Large intestine (tissue), 12 donors: ENCODE measurements at places on chromosomes 6 and 20.

DNA sequence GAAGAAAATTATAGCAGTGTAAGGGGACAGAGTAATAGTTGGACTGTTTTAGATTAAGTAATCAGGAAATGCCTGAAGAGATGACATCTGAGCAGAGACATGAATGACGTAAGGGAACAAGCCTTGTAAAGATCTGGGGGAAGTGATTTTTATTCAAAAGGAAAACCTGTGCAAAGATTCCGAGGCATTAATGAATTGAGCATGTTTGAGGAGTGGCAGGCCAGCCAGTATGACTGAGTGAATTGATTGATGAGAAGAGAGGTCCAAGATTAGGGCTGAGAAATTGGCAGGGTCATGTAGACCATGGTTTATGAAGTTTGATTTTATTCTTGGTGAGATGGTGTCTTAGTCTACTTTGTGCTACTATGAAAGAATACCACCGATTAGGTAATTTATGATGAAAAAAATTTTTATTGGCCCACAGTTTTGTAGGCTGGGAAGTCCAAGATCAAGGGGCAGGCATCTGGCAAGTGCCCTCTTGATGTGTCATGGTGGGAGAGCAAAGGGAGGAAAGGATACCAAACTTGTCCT lies 95.1 kb downstream of the LIN28B start:
- no peak for DNase-seq
- no peaks in the 10 kb centered on the region for H3K36me3 ChIP-seq
- no peaks in the 10 kb centered on the region for H3K27me3 ChIP-seq
- no peak overlapping the region for H3K27ac ChIP-seq

DNA sequence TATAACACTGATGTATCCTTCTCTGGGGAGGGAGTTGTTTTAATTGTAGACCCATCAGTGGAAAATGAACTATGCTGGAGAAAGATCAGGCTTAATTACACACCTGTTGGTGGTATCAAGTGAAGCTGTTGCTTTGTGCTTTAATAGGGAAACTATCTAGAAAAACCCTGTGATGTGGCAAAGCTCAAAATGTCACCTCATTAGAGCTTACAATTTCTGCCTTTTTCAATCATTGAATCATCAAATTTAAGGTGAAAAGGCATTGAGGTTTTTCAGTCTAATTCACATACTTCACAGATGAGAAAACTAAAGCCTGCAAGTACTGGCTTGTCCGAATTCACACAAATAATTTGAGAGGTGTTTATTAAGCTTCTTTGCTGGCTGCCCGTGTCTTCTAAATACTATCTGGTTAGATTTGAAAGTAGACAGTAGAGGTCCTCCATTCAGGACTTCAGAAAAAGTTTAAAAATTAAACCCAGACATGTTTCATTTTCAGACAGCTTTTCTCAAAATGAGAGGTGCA lies 143.3 kb upstream of the MAP3K7 start:
- no peaks in the 10 kb centered on the region for H3K36me3 ChIP-seq
- H3K27ac ChIP-seq = no peak overlapping the region
- H3K4me1 ChIP-seq = no peaks in the 10 kb centered on the region
- H3K27me3 ChIP-seq = no peaks in the 10 kb centered on the region

DNA sequence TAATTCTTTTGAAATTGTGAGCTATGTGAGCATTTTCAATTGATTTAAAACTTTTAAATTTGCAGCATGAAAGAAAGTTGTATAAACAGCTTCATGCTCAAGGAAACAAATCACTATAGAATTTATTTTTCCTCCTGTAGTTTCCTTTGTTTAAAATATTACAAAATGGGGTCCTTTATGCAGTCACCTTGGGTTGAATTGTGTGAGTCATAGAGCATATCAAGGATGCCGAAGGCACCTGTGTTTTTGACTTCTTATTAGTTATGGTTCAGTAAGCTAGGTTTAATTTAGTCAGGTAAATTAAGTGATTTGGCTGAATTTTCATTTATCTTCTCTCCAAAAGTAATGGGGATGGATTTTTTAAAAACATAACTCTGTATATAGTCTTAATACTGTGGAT lies 96.8 kb downstream of the BCKDHB start:
- no peak for DNase-seq
- no peaks in the 10 kb centered on the region for H3K27me3 ChIP-seq
- no peak overlapping the region for H3K27ac ChIP-seq
- peaks cover 4% of the 10 kb centered on the region for H3K36me3 ChIP-seq
- no peak overlapping the region for H3K4me3 ChIP-seq

GRCh38 chr6:35280903-35281302 lies 16.7 kb upstream of the DEF6 start:
- no peaks in the 10 kb centered on the region for H3K27me3 ChIP-seq
- H3K4me1 ChIP-seq = no peaks in the 10 kb centered on the region
- no peak overlapping the region for H3K27ac ChIP-seq
- no peak for DNase-seq
- no peak overlapping the region for H3K4me3 ChIP-seq
- H3K36me3 ChIP-seq = peaks cover 37% of the 10 kb centered on the region

- no peaks in the 10 kb centered on the region for H3K27me3 ChIP-seq
- H3K27ac ChIP-seq = no peak overlapping the region
- H3K36me3 ChIP-seq = no peaks in the 10 kb centered on the region
Observed at GRCh38 chr6:6730831-6731230, 142.3 kb downstream of the LY86 start.

DNA sequence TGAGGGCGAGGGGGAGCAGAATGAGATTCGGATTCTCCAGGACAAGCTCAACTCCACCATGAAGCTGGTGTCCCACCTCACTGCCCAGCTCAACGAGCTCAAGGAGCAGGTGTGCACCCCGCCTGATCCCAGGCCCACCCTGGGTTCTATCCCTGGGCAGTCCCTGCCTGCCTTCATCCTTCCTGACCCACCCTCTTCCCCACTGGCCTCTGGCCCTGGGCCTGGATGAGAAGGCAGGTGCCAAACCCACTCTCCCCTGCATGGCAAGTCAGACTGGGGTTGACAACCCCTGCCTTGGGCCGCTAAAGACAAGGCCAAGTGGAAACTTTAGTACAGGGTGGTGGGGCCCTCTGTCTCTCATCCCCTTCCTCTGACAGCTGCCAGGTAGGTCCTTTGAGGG lies 16.5 kb downstream of the UQCC2 start:
- no peak overlapping the region for H3K27ac ChIP-seq
- peaks cover 92% of the 10 kb centered on the region for H3K36me3 ChIP-seq
- no peak overlapping the region for H3K4me3 ChIP-seq
- no peak for DNase-seq

- H3K4me3 ChIP-seq = no peak overlapping the region
- DNase-seq = no peak
- peaks cover 27% of the 10 kb centered on the region for H3K36me3 ChIP-seq
- H3K27me3 ChIP-seq = no peaks in the 10 kb centered on the region
- no peak overlapping the region for H3K27ac ChIP-seq
Observed at GRCh38 chr6:75843396-75843795, 94.4 kb downstream of the MYO6 start.

DNA sequence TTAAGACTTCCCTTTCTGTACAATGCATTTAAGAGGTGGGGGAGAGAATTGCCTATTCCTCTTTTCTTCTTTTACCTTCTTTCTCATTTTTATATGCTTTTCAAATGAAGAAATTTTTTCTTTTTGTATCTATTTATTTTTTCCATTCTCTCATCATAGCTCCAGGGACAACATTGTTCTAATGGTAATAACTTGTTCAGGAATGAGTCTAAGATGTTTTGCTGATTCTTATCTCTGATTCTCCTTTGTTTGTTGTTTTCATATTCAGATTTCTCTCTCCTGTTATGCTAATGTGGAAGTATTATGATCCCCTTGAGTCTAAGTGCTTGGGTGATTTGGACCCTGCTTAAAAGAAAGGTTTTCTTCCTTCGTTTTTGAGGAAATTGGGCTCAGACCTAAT lies 451.6 kb downstream of the CDKAL1 start:
- no peak overlapping the region for H3K4me3 ChIP-seq
- H3K27me3 ChIP-seq = no peaks in the 10 kb centered on the region
- H3K36me3 ChIP-seq = no peaks in the 10 kb centered on the region
- no peak overlapping the region for H3K27ac ChIP-seq
- H3K4me1 ChIP-seq = no peaks in the 10 kb centered on the region

GRCh38 chr6:168134560-168135201 lies 55.7 kb upstream of the FRMD1 start:
- no peaks in the 10 kb centered on the region for H3K36me3 ChIP-seq
- H3K27me3 ChIP-seq = no peaks in the 10 kb centered on the region
- H3K4me1 ChIP-seq = peaks cover 4% of the 10 kb centered on the region

DNA sequence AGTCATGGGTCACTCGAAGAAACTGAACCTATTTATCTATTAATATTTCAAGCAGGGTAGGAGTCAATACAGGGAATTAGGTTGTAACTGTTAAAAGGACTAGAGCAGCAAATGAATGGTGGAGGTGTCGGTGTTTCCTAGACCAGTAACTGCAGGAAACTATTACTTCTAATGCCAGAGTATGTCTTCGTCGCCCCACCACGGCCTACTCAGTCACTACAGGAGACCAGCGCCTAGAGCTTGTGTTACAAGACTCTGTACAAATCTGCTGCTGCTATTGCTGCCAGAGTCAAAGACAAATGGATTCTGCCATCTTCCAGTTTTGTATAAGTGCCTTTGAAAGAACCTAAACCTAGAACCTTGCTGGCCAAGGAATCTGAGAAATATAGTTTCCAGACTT lies 343.9 kb downstream of the SOX4 start:
- no peaks in the 10 kb centered on the region for H3K36me3 ChIP-seq
- no peak overlapping the region for H3K27ac ChIP-seq
- H3K4me3 ChIP-seq = no peak overlapping the region
- DNase-seq = no peak

GRCh38 chr6:170106906-170107525 lies 183.9 kb downstream of the DLL1 start:
- H3K4me3 ChIP-seq = no peak overlapping the region
- DNase-seq = no peak
- H3K36me3 ChIP-seq = no peaks in the 10 kb centered on the region
- H3K27me3 ChIP-seq = no peaks in the 10 kb centered on the region
- no peaks in the 10 kb centered on the region for H3K4me1 ChIP-seq

DNA sequence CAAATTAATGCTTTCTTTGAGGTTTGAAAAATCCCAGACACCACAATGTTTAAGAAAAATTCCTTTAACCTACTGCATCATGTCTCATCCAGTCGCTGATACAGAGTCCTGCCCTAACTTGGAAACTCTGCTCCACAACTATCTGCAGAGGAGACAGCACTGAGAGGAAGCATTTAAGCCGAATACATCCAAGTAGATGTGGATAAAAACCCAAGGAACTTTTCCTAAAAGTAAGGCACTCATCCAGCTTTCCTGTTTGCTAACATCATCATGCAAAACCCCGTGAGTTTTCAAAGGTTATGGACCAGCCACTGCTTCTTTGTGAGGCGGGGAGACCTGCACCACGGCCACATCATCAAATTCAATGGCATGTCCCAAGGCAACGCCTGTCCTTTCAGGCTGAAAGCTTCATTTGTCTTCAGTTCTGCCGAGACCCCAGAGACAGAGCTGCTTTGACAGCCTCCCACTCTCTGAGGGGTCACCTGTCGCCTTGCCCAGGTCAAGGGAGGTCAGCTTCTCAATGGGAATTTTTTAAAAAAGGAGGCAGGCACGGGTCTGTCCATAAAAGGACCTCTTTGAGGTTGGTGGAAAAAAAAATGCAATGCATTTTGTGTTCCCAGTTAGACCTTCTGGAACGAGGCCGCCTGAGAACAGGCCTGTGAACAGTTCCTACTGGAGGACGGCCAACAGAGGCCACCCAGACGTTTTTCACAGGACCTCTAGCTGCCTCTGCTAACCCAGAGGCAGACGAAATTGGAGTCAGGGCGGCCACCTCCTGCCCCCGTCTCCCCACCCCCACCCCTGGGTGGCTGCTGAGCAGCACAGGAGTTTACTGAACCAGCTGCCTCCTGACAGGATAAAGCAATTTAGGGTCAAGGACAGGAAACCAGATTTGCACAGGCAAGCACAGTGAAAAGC lies 142.5 kb upstream of the HDDC2 start:
- H3K4me3 ChIP-seq = no peak overlapping the region
- H3K36me3 ChIP-seq = no peaks in the 10 kb centered on the region
- H3K4me1 ChIP-seq = no peaks in the 10 kb centered on the region
- no peak overlapping the region for H3K27ac ChIP-seq
- no peak for DNase-seq
- H3K27me3 ChIP-seq = no peaks in the 10 kb centered on the region

- no peak overlapping the region for H3K27ac ChIP-seq
- H3K27me3 ChIP-seq = no peaks in the 10 kb centered on the region
- H3K4me3 ChIP-seq = no peak overlapping the region
- DNase-seq = no peak
- H3K36me3 ChIP-seq = no peaks in the 10 kb centered on the region
Observed at GRCh38 chr6:39696986-39697788, 28.0 kb downstream of the KIF6 start.

DNA sequence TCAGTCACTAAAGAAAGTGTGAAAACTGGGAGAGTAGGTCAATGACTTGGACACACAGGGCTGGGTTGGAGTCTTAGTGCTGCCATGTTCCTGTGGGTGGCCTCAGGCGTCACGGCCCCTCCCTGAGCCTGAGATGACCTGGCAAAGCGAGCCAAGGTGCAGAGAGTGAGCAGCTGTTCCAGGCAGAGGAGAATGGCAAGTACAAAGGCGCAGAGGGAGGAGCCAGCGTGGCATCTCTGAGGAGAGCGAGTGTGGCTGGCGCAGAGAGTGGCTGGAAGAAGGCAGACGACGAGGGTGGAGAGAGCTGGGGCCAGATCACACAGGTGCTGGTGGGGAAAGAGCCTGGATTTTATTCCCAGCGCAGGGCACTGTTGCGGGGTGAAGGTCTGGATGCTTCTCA lies 20.6 kb upstream of the CHMP4B start:
- no peak overlapping the region for H3K27ac ChIP-seq
- H3K27me3 ChIP-seq = no peaks in the 10 kb centered on the region
- H3K4me1 ChIP-seq = peaks cover 8% of the 10 kb centered on the region
- no peak overlapping the region for H3K4me3 ChIP-seq
- no peaks in the 10 kb centered on the region for H3K36me3 ChIP-seq

DNA sequence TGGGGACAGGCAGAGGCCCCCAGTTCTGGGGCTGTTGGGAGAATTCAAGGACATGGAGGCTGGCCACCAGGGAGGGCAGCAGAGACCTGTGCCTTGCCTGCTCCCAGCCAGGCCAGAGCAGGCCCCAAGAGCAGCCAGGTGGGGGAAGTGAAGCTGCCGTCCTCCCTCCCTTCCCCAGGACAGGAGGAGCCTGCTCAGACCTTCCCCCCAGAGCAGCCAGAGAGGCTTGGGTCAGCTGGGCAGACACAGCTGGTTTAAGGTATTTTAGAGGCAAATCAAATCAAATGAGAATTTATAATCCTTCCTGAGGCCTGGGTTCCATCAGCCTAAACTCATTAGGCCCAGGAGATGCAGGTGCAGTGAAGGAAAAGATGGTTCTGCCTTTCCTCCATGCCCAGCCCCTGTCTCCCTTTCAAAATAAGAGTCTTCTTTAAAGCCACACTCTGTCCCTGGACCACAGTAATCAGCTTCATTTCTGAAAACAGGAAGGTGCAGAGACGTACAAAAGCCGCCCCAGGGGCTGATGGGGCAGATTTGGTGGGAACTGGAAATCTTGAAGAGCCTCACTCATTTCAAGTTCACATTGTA lies 21.7 kb downstream of the BMP7 start:
- DNase-seq = no peak
- no peaks in the 10 kb centered on the region for H3K4me1 ChIP-seq
- no peaks in the 10 kb centered on the region for H3K36me3 ChIP-seq
- no peak overlapping the region for H3K27ac ChIP-seq
